Stimulated activated CD8-positive, alpha-beta memory T cell treated with anti-CD3 and anti-CD28 coated beads, Interleukin-7, amount 100 ng/mL, for 24 hours (primary cell): ENCODE measurements at places on chromosomes 6 and 20.

DNA sequence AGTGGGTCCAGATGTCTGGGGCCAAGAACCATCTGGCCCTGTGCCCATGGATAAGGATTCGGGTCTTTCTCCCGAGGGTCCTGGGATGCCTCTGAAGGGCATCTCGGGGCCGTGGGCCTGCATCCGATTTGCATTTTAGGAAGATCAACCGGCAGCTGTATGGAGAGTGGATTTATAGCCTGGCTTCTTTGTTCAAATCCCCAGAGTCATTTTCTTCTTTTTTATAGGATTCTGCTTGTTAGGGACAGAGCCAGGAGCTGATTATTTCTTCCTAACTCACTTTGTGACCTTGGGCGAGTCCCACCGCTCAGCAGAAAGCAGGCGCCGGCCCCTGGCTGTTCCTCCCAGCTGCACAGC is 52.9 kb upstream of the APCDD1L start:
- DNase-seq = no peak

DNA sequence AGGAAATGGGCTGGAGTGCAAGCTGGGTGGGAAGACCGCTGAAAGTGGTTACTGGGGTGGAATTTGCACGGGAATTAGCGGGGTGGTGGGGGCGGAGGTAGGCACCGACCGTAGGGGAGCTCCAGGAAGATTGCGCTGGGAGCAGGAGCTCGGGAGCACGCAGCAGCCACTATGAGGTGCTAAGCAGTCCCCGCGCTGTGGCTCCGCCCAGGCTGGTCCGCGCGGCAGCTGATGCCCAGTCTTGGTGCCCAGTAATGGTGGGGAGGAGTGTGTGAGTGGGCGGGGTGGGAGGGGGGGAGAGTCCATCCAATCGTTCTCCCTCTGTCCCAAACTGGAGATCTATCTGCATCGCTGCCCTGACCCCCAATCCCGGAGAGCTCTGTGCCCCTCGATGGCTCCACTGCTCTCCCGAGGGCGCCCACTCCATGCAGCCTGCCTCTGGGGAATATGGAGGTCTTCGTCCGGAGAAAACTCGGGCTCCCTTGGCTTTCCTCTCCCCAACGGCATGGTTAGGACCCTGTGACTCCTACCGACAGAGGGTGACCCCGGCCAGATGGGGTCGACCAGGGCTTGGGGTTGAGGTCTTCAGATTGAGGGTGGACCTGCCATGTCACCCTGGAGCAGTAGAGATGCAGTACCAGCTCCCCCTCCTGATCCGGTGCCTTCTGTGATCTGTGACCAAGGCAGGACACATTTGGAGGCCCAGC is 5.3 kb downstream of the TP53TG5 start:
- DNase-seq = no peak

DNA sequence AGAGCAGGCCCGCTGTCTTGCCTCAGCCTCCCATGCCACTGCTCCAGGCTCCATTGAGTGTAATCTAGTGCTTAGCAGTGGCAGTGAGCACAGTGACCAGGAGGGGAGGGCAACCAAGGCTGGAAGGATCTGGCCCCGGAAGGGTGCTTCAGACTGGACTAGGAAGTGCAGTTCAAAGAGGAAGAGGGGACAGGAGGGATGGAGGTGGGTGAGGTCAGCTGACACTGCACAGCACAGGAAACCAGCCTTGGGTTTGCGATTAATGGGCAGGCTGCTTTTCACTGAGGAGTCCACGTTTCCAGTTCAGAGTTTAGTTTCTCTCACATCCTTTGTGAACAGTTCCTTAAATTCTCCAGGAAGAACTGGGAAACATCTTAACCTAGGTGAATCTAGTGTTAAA is 46.9 kb downstream of the CDS2 start:
- DNase-seq = no peak

GRCh38 chr20:58022711-58023110 is 205.7 kb downstream of the ANKRD60 start:
- no peak for DNase-seq

GRCh38 chr6:109628158-109629000 is 62.6 kb downstream of the AK9 start:
- no peak for DNase-seq

DNA sequence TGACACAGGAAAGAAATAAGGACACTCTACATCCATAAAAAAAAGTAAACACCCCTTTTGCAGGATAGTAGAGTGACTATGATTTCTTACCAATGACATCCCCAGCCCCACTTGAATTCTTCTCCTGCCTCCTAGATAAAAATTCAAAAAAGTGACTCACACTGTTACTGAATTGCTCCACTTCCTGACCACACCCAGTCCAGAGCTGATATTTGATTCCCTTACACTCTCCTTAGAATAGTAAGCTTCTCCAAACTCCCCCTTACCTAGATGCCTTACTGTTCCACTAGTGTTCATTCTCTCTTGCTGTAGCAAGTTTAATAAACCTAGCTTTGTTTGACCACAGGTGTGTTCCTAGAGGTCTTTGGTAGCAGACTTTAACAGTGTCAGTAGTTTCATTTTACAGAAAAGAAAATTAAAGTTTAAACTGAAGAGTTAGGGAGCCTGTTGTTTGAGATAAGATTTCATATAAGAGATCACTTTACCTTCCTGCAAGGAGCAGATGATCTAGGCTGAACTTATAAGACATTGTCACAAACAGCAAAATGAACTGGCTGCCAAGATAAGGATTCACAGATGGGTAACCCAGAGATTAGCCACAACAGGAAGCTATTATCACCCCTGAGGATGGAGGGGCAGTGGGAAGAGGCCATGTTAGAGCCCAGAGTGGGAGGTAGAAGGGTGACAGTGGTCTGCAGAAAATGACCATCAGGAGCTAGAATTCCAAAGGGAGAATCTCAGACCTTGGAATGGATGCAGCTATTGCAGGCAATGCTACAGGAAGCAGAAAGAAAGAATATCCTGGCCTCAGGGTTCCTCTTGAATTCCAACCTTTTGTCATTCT is 28.4 kb upstream of the BTN3A2 start:
- DNase-seq = no peak

DNA sequence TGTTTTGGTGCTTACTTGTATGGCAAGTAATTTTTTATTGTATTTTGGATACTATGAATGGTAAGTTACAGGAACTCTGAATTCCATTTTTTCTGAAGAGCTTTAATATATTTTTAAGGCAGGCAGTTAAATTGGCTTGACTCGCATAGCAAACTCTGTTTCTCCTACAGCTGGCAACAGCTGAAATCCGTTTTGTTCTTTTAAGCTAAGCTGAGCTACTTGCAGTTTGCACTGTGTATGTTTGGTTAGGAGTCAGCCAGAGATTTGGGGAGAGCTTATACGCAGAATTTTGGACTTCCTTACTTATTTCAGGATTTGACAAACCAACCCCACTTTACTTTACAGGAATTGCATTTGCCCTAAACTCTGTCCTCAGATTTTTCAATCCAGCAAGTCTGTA is 179.1 kb downstream of the COL19A1 start:
- DNase-seq = no peak

DNA sequence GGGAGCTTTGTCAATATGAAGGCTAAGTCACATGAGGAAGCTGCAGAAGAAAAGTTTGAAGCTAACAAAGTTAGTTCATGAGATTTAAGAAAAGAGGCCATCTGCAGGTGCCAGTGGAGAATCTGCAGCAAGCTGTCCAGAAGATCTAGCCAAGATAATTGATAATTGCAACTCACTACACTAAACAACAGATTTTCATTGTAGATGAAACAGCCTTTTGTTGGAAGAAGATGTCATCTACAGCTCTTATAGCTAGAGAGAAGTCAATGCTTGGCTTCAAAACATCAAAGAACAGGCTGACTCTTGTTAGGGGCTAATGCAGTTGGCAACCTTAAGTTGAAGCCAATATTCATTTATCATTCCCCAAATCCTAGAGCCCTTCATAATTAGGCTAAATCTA is 83.7 kb downstream of the RIN2 start:
- no peak for DNase-seq

GRCh38 chr6:142286088-142286409 is 15.8 kb upstream of the ADGRG6 start:
- no peak for DNase-seq

DNA sequence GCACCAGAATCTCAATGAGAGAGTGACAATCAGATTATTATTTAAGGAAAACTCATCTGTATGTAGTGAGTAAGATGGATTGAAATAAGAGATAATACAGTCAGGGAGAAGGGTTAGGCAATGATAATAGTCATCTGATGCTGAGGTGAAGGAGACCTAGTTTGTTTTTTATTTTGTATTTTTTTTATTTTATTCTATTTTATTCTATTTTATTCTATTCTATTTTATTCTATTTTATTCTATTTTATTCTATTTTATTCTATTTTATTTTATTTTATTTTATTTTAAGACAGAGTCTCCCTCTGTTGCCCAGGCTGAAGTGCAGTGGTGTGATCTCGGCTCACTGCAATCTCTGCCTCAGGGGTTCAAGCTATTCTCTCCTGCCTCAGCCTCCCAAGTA is 72.7 kb upstream of the RCAN2 start:
- DNase-seq = no peak

DNA sequence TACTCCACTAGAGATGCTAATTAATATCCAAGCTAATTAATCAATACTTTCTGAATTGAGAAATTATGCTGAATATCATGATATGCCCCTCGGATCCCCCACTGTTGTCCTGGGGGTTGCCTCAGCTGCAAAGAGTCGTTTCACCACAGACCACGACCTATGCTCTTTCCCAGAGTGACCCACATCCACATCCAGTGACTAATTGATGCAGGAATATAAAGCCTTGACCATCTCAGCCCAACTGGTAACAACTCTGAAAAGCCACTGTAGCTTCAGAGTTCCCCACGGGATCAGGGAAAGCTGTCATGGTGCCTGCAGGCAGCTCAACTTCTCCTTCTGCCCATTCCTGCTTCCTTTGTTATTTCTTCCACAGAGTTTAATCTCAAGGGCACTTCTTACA is 116.9 kb downstream of the RWDD2A start:
- no peak for DNase-seq

DNA sequence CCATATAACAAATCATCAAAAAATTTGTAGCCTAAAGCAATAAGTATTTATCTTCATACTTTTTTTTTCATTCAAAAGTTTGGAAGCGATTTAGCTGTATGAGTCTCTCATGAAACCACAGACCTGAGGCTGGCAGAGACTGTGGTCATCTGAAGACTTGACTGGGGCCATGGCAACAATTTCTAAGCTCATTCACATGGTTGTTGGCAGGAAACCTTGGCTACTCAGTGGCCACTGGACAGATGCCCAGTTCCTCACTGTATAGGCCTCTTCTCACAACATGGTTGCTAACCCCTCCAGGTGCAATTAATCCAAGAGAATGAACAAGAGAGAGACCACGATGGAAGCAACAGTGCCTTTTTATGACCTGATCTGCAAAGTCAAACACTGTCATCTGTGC is 235.9 kb downstream of the BTBD3 start:
- DNase-seq = no peak

- no peak for DNase-seq
Measured at GRCh38 chr6:130322673-130323268, 43.0 kb upstream of the TMEM200A start.

DNA sequence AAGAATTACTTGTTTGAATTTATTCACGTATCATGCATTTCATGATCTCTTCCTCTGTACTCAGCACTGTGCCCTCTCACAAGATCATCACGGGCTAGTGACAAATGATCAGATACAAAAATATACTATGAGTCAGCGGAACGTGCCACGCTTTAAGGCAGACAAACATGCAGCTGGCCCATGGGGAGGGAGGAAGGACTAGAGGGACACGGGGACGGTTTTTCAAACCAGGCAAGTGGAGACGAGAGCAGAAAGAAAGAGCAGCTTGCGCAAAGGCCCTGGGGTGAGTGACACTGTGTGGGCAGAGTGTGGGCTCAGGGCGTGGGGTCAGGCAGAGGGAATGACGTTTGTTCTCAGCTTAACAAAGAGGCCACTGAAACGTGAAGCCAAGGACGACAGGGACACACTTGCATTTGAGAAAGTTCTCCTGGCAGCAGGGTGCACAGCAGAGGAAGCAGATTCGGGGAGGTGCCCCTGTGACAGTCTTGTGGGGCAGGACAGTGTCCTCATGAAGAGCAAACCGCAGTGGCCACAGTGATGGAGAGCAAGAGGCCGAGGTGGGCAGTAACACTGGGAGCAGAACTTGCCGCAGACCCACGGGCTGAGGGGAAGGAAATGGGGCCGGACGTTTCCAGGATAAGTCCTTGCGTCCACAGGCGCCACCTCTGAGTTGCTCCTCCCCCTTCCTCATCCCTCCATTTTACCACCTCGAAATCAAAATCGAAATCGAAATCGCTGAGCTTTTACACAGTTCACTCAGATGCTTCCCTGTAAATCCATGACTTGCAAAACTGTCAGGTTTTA is 6.9 kb upstream of the RPS6KA2 start:
- DNase-seq = no peak

GRCh38 chr6:156585859-156586258 is 191.3 kb upstream of the ARID1B start:
- no peak for DNase-seq
